Right renal cortex interstitium (tissue), 3 donors: ENCODE measurements at places on chromosomes 7 and 10.

DNA sequence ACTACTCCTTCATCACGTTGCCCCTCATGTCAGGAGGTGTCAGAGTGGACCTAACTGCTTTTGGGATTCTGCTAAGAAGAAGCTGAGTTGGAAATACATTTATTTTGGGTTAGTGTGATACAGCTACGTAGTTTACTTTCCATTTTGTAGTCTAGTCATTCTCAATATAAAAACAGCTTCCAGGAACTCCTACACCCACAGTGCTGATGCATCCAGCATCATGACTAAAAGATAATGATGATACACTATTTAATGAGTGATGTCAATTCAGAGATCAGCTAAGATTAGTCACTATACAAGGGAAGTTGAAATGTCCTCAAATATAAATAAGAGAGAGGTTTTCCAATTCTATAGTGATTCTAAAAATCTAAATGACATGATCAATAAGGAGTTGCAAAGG, 264.2 kb upstream of the SLC26A5 start:
- DNase-seq = no peak

GRCh38 chr7:32150589-32150988, 80.4 kb upstream of the PDE1C start:
- no peak for DNase-seq

- DNase-seq = no peak
These were observed 97.3 kb downstream of the CCDC71L start for GRCh38 chr7:106563466-106564150.

GRCh38 chr7:22429386-22429785, 70.6 kb downstream of the STEAP1B start:
- no peak for DNase-seq

DNA sequence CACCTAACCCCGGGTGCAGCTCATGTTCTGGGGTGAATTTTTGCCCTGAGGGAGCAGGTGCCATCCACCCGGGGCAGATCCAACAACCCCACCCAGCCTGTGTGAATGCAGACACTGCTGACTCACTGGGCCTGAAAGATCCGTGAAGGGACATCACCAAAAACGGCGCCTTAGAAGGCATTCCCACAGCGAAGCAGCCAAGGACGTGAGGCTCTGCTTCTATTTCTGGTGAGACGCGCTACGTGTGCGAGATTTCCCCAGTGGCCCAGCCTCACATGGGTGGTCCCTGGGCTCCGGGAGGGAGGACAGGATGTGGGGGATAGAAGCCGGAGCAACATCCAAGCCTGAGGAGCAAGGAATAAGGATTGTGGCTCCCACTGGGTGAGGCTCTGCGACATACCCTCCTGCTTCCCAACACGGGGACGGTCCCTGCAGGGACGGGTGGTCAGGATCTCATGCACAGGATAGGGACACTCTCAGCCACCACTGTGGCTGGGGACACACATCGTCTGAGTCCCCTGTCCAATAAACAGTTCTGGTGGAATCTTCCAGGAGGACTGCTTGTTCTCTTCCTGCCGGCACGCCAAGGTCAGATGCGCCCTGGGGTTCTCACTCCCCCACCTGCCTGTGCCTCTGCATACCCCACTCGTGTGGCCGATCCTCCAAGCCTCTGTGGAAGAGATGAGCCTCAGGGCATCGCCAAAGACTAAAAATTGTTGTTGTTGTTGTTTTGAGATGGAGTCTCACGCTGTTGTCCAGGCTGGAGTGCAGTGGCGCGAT, 70.2 kb downstream of the ZRANB1 start:
- DNase-seq = no peak

- DNase-seq = no peak
These were observed 526.8 kb downstream of the PLXDC2 start for GRCh38 chr10:20343036-20343435.

GRCh38 chr10:68954904-68955303, 1.1 kb upstream of the DDX21 start:
- no peak for DNase-seq

DNA sequence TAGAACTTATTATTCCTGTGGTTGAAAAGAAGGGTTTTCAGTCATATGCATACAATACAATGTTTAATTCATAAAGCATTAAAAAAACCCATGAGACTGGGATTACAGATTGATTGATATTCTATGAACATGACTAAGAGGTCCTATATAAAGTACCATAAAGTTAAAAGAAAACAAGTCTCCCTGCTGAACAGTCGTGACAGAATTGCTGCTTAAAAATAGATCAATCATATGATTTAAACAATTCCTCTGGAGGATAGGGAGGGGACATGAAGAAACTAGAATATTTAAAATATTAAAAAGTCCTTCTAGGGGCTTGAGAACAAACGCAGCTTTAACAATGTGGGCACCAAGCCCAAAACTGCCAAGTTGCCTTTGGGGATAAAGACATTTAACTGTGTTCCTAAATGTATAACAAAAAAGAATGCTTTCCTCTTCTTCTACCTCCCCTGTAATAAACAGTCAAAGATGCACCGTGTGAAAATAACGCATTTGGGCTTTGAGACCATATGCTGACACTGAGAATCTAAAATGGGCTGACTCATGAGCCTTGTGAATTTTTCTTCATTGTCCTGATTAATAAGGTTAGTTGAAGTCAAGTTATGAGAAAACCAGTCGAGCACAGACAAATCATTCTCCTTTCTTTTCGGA, 25.8 kb downstream of the TWIST1 start:
- no peak for DNase-seq

- no peak for DNase-seq
These were observed 21.9 kb upstream of the CREB5 start for GRCh38 chr7:28390426-28390825.

DNA sequence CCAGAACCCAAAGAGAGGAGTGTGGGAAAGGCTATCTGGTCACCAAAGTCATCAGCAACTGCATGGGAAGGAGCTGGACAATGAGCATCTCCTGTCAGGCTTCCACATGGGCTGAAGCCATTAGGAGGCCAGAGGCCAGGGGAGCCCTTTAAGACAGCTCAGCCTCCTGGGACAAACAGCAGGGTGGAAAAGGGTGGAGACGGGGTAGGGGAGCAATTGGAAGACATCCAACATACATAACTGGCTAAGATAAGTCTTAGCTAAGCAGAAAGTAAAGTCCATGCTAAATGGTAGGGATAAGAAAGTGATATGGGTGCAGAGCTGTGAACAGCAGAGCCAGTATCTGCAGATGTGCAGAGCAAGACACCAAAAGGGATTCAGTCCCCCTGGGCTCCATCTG, 1.5 kb upstream of the OAT start:
- no peak for DNase-seq

DNA sequence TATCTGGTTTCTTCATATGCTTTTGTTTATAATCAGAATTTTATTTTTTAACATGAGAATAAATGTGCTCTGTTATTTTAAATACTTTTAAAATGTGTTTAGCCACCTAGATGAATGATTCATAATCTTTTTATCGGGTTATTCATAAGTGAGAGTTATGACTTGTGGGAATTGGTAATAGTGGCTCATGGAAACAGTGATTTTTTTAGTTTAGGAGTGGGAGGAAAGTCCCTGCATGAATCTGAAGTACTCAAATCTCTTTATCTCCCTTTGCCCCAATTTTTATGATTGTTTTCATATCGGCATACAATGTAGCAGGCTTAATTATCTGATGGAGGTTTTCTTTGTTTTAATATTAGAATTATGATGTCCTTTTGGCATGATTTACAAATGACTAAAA, 42.9 kb downstream of the TAX1BP1 start:
- DNase-seq = no peak
